ENCODE measurements at places on chromosomes 4 and X. TPM values are rescaled to one million over a fixed set of nuclear protein-coding genes. Genes with fewer than 3 reads are reported as not detected.

ADH7 gene
- not detected for total RNA-seq

DNA sequence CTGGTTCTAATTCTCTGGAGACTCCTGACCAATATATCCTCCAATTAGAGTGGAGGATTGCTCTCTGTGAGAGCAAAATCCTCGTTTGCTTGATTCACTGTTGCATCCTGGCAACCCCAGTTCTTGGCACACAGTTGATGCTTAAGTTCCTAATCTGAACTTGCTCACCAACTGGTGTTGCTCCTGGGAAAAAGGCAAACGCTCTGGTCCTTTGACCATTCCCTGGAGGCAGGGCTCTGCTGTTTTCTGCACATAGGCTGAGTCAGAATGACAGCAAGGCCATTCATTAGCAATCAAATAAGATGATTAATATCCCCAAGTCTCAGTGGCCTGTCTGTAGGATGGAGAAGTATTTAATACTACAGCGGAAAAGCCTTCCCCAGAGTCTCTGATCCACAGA, 172.7 kb upstream of the TBC1D9 start:
- no peak overlapping the region for H3K27ac ChIP-seq
- H3K4me3 ChIP-seq, result no peak overlapping the region
- H3K27me3 ChIP-seq, result no peaks in the 10 kb centered on the region

ARX gene
- total RNA-seq, result 7.7 TPM

GRCh38 chr4:108590776-108591175, 29.6 kb upstream of the RPL34 start:
- no peaks in the 10 kb centered on the region for H3K36me3 ChIP-seq
- no peaks in the 10 kb centered on the region for H3K4me1 ChIP-seq
- H3K4me3 ChIP-seq, result no peak overlapping the region
- H3K27me3 ChIP-seq, result no peaks in the 10 kb centered on the region
- H3K27ac ChIP-seq, result no peak overlapping the region

DNA sequence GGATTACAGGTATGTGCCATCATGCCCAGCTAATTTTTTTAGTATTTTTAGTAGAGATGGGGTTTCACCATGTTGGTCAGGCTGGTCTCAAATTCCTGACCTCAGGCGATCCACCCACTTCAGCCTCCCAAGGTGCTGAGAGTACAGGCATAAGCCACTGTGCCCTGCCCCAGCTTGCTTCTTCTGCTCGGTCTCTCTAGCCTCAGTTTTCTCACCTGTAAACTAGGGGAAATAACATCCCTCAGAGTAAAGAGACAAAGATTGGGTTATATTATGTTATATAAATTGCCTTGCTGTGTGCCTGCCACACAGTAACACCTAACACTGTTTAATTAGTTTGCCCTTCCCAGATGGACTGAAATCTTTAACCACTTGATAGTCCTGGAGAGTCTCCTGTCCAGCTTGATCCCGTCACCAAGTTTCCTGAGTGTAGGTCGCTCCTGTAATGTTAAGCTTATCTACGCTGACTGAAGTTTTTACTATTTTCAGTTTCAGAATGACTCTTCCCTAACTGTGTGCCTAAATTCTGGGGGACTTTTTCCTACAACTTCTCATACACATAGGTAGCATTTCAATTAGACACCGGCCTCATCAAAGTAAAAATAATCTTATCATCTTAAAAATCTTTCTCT, 412.7 kb upstream of the TENM3 start:
- H3K36me3 ChIP-seq, result no peaks in the 10 kb centered on the region
- no peaks in the 10 kb centered on the region for H3K4me1 ChIP-seq
- no peaks in the 10 kb centered on the region for H3K27me3 ChIP-seq
- no peak for DNase-seq

DNA sequence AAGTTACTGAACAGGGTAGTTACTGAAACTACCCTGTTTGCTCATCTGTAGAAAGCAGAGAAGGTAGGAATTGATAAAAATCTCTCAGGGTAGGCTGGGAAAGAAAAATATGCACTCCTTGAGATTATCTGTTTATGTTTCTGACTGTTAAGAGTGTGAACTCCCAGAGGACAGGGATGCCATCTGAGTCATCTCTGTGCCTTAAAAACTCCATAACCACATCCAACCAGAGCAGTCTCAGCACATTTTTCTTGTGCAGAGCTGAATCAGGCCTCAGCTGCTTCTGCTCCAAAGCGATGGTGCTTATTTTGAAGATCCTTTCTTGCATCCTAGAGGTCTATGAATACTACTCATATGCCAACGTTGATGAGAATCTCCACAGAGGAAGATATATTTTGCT, 9.9 kb downstream of the CENPVL3 start:
- H3K27ac ChIP-seq, result no peak overlapping the region
- no peaks in the 10 kb centered on the region for H3K36me3 ChIP-seq
- no peak for DNase-seq
- no peaks in the 10 kb centered on the region for H3K27me3 ChIP-seq
- H3K4me3 ChIP-seq, result no peak overlapping the region

- no peak overlapping the region for H3K27ac ChIP-seq
- H3K4me1 ChIP-seq, result no peaks in the 10 kb centered on the region
- H3K36me3 ChIP-seq, result no peaks in the 10 kb centered on the region
- no peak overlapping the region for H3K4me3 ChIP-seq
- DNase-seq, result no peak
These were observed 581.4 kb upstream of the DIPK2B start for GRCh38 chrX:45781901-45782553.

TMEM156 gene
- not detected for total RNA-seq

RHOH gene
- 0.39 TPM for total RNA-seq

DNA sequence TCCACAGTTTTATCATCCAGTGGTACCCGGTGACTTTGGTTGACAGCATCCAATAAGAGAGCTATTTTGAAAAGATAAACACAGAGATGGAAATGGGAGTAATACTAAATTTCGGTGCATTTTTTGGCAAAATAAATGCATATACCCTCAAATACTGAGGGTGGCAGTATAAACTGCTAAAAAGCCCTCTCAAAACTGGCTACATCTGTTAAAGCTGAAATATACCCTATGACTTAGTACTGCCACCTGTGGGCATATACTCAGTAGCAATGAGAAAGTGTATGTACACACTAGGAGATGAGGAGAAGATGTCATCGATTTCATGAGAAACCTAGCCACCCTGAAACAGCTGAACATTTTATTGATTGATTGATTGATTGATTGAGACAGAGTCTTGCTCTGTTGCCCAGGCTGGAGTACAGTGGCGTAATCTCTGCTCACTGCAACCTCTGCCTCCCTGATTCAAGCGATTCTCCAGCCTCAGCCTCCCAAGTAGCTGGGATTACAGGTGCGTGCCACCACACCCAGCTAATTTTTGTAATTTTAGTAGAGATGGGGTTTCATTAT, 12.2 kb upstream of the TMEM128 start:
- no peak overlapping the region for H3K27ac ChIP-seq
- peak; percentile 2 for DNase-seq
- no peaks in the 10 kb centered on the region for H3K36me3 ChIP-seq
- no peak overlapping the region for H3K4me3 ChIP-seq

GRCh38 chrX:40102393-40103381, 4.9 kb upstream of the BCOR start:
- H3K27ac ChIP-seq, result no peak overlapping the region
- H3K4me1 ChIP-seq, result peaks cover 8% of the 10 kb centered on the region
- no peak for DNase-seq
- H3K4me3 ChIP-seq, result no peak overlapping the region
- no peaks in the 10 kb centered on the region for H3K36me3 ChIP-seq
- no peaks in the 10 kb centered on the region for H3K27me3 ChIP-seq

DNA sequence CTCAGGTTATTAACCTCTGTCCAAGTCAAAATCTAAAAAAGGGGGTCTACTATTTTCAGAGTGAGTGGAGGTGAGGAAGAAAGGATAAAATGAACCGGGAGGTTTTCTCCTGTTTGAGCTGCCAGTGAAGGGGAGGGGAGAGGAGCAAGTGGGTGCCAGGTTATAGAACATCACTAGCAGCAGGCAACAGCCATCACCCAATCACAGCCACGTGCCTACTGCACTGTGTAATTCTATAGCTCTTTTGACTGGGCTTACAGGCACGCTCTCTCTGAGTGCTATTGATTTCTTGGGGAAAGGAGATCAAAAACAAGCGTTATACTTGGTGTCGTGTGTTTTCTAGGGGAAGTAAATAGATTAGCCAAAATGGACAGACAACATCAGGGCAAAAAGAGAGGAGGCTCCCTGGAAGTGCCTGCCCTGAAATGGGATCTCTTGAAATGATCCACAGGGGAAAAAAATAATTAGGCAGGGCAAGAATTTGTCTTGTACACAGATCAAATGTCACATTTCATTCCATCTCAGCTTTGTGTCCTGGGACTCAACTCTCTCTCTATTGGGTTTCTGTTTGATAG, 300.5 kb upstream of the LCORL start:
- H3K27ac ChIP-seq, result no peak overlapping the region
- no peak overlapping the region for H3K4me3 ChIP-seq
- DNase-seq, result no peak
- no peaks in the 10 kb centered on the region for H3K4me1 ChIP-seq
- no peaks in the 10 kb centered on the region for H3K27me3 ChIP-seq
- H3K36me3 ChIP-seq, result no peaks in the 10 kb centered on the region

TLL1 gene
- 1.1 TPM for total RNA-seq

PTPN13 gene
- total RNA-seq, result 48.9 TPM

- H3K4me1 ChIP-seq, result peaks cover 3% of the 10 kb centered on the region
- no peak for DNase-seq
These were observed 79.0 kb downstream of the AFAP1 start for GRCh38 chr4:7860600-7861163.

RXFP1 gene
- 2.1 TPM for total RNA-seq

DNA sequence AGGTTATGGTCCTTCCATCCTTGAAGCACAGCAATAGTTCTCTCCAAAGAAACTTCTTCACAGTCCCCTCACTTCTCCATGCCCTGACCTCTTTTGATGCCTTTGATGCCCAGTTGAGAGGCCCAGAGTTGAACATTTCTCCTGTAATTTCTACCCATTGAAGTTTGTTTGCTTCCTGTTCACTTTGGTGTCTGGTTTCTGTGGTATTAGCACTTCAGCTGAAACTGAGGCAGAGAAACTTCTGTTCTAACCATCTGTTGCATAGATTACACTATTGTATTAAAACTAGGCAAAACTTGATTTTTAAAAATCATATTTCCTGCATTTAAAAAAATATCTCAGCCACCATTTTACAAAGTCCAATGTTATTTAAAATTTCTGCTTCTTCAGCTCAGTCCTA, 89.8 kb upstream of the ADGRG2 start:
- no peaks in the 10 kb centered on the region for H3K27me3 ChIP-seq
- no peaks in the 10 kb centered on the region for H3K36me3 ChIP-seq
- H3K27ac ChIP-seq, result no peak overlapping the region
- no peak overlapping the region for H3K4me3 ChIP-seq
- no peak for DNase-seq
- H3K4me1 ChIP-seq, result no peaks in the 10 kb centered on the region

DNA sequence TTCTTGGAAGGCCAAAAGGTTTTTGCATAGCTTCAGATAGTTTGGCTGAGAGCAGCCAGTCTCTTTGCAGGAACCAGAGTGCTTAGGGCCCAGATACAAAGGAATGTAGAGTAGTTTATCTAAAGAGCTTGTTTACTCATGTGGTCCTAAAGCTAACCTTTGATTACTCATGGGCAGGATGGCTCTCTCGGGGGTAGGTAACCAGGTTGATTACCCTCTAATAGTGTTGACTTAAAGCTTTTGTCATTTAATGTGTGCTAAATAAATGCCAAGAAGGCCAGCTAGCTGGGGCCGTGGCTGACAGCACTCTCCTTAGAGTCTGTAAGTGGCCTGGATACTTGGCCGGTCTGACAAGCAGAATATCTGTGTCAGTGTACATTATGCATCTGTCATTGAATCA, 69.7 kb upstream of the MAGEB16 start:
- H3K36me3 ChIP-seq, result no peaks in the 10 kb centered on the region
- DNase-seq, result no peak
- H3K27me3 ChIP-seq, result no peaks in the 10 kb centered on the region
- H3K4me3 ChIP-seq, result no peak overlapping the region

- no peak for DNase-seq
- no peak overlapping the region for H3K27ac ChIP-seq
- H3K36me3 ChIP-seq, result no peaks in the 10 kb centered on the region
These were observed 203.0 kb upstream of the CNKSR2 start for GRCh38 chrX:21171181-21171580.
